ENCODE measurements at places on chromosomes 11 and 22. TPM values are rescaled to one million over a fixed set of nuclear protein-coding genes. Genes with fewer than 3 reads are reported as not detected.

The SYT12 gene
- total RNA-seq, result 0.10 TPM

The TESMIN gene
- total RNA-seq, result 1.4 TPM

The LARGE1 gene
- 3.9 TPM for total RNA-seq

The CTTN gene
- 16.5 TPM for total RNA-seq

The CPT1B gene
- 7.2 TPM for total RNA-seq

The CRYBA4 gene
- not detected for total RNA-seq

The MUC5B gene
- total RNA-seq, result under 0.01 TPM

The MOV10L1 gene
- not detected for total RNA-seq

The UBE4A gene
- total RNA-seq, result 50.5 TPM

All from mononuclear cell (primary cell).